NAMALWA (cell line): ENCODE measurements at places on chromosomes 6 and 20.
A peak's percentile ranks its signal among the peaks of the same experiment; 100 is the strongest.

DNA sequence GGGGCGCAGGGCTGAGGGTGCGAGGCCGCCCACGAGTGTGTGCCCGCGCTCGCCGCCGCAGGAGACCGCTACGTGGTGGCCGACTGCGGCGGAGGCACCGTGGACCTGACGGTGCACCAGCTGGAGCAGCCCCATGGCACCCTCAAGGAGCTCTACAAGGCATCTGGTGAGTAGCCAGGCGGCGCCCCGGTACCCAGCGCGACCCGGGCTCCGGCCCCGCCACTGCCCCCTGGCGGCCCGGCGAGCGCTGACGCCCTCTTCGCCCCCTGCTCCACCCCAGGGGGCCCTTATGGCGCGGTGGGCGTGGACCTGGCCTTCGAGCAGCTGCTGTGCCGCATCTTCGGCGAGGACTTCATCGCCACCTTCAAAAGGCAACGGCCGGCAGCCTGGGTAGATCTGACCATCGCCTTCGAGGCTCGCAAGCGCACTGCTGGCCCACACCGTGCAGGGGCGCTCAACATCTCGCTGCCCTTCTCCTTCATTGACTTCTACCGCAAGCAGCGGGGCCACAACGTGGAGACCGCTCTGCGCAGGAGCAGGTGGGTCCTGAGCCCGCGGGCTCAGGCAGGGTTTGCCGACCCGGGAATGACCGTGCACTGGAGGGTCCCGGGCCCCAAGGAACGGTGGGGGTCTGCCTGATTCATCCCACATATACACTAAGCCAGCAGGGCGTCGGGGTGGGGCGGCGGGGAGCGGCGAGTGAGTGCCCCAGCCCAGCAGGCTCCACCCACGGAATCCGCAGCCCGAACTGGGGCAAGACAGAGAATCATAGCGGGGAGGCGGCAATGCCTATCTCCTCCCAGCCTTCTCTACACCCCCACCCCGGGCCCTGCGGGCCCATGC, 17.4 kb downstream of the HSPA12B start:
- DNase-seq = no peak

DNA sequence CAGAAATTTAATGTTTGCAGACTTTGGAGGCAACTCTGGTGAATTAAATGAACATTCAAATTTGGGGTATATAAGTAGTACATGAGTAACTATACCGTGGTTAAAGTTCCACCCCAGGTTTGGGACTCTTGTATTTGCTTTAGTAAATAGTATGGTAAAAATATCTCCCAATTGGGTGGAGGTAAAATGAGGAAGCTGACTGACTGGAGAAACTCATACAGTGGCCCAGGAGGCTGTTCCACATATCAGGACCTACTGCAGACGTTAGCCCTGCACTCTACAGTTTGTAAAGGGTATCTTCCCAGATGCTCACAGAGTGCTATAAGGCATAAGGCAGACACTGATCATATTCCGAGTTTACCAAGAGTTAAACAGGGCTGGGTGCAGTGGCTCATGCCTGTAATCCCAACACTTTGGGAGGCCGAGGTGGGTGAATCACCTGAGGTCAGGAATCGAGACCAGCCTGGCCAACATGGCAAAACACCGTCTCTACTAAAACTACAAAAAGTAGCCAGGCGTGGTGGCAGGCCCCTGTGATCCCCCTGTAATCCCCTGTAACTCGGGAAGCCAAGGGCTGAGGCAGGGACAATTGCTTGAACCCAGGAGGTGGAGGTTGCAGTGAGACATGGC, 53.7 kb downstream of the CPXM1 start:
- DNase-seq = no peak

DNA sequence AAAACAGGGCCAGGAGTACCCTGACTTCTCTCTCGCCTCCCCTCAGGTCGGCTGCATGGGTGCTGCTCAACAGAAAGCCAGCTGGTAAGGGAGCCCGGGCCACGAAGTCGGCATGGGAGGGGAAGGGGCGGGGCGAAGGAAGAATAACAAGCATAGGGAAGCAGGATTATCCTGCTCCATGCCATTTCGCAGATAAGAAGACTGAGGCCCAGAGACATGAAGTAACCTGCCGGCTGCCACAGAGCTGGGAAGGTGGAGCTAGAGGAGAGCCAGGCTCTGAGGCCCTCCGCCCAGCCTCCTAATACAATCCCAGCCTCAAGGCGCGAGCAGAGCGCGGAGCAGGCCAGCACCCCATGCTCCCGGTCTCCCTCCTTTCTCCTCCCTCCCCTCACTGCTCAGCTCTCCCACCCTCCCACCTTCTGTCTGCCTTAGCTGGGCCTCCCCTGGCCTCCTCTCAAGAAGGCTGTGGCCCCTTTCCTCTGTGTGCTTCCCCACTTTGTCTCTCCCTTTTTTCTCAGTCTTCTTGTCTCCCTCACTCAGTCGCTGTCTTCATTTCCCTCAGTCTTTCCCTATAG, 13.2 kb upstream of the HMGA1 start:
- DNase-seq = peak; percentile 22

- no peak for DNase-seq
Measured at GRCh38 chr6:48750861-48751260, 639.9 kb upstream of the PTCHD4 start.

DNA sequence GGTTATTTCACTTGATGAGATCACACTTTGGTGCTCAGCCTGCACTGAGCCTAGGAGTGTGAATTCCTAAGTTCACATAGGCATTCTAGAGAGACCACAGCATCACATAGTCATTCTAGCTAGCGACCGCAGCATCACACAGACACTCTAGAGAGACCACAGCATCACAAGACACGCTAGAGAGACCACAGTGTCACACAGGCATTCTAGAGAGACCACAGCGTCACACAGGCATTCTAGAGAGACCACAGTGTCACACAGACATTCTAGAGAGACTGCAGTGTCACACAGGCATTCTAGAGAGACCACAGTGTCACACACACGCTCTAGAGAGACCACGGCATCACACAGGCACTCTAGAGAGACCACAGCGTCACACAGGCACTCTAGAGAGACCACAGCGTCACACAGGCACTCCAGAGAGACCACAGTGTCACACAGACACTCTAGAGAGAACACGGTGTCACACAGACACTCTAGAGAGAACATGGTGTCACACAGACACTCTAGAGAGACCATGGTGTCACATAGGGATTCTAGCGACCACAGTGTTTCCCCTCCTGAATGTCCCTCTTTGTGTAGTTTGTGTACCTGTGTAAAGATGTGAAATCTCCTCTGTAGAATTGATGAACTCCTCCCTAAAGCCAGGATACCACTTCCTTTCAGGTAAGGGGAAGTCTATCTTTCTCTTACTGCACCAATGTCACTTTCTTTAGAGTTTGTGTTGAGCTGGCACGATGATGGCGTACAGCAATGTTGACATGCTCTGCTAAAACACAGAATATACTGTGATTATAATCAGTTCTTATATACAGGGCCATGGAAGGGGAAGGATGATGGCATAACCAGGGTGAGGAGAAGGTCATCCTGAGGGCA, 169.4 kb downstream of the ZDHHC14 start:
- DNase-seq = no peak

DNA sequence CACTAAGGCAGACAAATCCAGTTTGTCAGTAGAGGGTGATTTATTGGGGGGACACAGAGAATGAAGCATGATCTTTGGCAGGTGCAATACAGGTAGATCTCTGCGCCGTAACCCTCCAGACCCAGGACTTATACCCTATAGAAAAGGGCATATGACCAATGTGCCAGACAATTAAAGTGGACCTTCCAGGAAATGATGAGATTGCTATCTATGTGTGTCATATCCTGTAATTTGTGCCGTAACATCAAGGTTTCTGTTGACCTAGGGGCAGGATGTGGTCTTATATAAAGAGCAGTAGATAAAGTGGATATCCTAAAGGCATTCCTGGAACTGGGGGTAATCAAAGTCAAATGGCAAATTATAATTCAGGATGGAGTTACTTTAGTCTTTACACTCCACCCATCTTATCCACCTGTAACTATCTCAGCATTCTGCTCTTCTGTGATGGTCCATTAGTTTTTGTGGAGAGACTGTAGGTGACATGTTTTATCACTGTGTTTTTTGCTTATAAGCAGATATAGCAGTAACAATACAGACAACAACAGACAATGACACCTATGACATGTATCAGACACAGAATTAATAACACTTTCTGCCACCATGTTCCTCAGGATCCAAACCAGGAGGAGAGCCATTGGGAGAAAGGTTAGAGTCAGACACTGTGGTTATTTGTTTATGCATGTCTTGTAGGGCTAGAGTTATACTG, 43.1 kb upstream of the ZNF337 start:
- no peak for DNase-seq

DNA sequence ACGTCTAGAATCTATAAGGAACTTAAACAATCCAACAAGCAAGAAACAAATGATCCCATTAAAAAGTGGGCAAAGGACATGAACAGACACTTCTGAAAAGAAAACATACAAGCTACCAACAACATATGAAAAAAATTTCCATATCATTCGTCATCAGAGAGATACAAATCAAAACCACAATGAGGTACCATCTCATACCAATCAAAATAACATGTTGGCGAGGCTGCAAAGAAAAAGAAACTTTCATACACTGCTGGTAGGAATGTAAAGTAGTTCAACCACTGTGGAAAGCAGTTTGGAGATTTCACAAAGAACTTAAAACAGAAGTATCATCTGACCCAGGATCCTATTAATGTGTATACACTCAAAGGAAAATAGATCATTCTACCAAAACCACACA, 243.9 kb upstream of the RUNX2 start:
- no peak for DNase-seq

GRCh38 chr6:22392711-22393110, 95.9 kb upstream of the PRL start:
- no peak for DNase-seq

- DNase-seq = no peak
Measured at GRCh38 chr6:169248521-169248971, 5.1 kb downstream of the THBS2 start.
